Stimulated activated CD8-positive, alpha-beta memory T cell treated with anti-CD3 and anti-CD28 coated beads, Interleukin-4, amount 100 ng/mL, for 1 hour (primary cell): ENCODE measurements at places on chromosomes 2 and 18.

DNA sequence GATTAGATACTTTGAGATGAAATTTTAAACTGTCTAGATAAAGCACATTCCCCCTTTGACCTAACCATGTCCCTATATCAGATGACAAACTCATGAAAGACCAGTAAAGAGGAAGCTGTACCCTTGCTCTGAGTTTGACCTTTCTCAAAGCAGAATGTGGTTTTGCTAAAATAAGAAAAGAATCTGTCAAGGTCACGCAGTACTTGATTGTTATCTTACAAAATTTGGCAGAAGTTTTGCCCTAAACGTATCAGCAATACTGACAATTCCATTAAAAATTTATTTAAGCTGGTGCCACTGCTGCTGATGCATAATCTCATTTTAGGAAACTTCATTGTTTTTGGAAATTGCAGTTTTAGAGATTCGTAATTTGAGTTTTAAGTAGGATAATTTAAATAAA is 31.2 kb upstream of the GALM start:
- DNase-seq: no peak

DNA sequence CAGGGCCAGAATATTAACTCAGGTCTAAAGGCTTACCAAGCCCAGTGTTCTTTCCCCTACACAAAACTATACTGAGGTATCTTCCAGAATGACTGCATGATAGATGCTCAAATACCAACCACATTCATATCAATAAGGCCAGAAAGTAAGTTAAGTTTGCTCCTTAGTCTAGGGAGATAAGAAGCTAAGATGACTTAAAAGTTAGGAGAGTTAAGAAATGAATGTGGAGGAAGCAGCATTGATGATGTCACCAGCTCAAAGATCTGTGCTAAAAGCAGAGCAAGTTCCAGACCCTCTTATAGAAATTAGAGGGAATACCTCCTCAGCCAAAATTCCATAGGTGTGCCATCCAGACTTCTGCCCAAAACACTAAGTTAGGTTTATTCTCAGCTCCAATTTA is 6.1 kb downstream of the PPP4R1 start:
- DNase-seq: no peak

GRCh38 chr2:104889291-104889959 is 35.5 kb downstream of the POU3F3 start:
- no peak for DNase-seq

DNA sequence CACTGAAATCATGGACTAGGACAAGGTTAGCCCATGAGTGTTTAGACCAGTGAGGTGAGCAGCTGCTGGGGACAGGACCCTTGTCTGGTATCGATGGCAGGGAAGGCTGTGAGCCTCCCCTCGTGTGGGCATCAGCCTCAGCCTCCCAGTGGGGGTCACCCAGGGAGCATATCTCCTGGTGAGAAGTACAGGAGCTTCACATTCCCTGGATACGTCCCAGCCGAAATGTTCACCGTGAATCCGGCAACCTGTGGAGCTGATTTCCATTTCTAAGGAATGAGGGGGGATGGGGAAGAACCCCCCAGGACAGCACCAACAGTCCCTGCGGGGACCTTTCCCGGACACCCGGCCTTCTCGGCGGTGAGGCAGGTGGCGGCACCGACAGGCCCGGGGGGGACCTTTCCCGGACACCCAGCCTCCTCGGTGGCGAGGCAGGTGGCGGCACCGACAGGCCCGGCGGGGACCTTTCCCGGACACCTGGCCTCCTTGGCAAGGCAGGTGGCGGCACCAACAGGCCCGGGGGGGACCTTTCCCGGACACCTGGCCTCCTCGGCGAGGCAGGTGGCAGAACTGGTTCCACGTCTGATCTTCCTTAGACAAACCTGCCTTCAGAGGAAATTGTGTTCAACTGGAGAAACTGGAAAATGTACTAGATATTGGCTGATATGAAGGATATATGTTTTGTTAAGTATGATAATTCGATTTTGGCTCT is 21.2 kb downstream of the RTP5 start:
- no peak for DNase-seq

GRCh38 chr2:122098306-122098705 is 342.9 kb downstream of the TSN start:
- no peak for DNase-seq

GRCh38 chr18:71849407-71849806 is 694.7 kb downstream of the CBLN2 start:
- DNase-seq: no peak

DNA sequence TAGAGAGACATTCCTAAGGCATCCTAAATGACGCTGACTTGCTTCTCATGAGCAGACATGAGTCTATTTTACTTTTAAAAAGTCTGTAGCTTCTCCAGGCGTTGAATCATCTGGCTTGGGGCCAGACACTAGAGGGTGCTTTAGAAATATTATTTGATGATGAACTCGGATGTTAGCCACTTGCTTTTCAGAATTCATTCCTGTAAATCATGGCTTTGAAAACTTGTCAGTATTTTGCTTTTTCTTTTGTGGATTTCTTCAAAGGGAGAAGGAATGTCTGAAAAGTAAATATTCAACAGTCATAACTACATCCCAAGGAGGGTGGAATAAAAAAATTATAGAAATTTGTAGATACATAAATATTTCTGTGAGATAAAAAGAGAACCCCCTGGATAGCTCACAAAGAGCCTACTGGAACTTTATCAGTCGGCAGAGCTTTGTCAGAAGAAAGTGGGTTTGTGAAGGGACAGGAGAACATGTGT is 370.8 kb downstream of the OSR1 start:
- DNase-seq: no peak

DNA sequence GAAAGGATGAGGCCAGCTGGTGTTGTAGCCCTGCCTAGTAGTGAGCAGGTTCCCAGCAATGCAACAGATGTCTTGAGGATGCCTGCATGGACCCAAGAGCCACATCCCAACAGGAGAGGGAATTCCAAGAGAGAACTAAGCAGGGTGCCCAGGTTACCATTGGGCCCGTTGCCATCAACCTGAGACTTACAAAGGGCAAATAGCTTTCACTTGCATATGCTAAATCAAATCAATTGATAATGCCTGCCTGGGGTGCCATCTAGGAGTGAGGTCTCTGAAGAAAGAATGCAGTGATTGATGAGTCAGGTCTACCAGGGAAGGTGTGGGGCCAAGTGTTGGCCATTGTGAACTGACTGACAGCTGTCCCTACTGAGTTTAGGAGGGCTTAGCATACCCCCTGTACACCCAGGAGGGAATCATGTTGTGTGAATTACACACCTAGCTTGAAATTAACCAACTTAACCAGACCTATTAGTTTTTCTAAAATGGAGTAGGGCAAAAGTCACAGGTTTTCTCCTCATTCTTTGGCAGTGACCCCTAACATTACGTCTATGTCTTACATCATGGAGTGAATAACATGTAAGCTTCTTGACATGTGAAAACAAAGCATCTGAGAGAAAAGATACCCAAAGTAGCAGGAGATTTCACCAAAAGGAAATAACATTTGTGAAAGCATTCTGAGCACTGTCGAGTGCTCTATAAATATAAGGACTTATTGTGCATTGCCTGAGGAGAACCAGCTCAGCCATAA is 32.3 kb downstream of the FHOD3 start:
- DNase-seq: no peak

- DNase-seq: no peak
Measured at GRCh38 chr2:202269585-202269984, 4.0 kb downstream of the NOP58 start.

- no peak for DNase-seq
Measured at GRCh38 chr2:55965276-55965675, 41.7 kb upstream of the EFEMP1 start.

GRCh38 chr2:31238906-31239592 is 5.1 kb downstream of the EHD3 start:
- DNase-seq: no peak

GRCh38 chr18:48165111-48165866 is 234.8 kb upstream of the SMAD2 start:
- no peak for DNase-seq

GRCh38 chr18:37612524-37613252 is 47.1 kb upstream of the CELF4 start:
- no peak for DNase-seq

DNA sequence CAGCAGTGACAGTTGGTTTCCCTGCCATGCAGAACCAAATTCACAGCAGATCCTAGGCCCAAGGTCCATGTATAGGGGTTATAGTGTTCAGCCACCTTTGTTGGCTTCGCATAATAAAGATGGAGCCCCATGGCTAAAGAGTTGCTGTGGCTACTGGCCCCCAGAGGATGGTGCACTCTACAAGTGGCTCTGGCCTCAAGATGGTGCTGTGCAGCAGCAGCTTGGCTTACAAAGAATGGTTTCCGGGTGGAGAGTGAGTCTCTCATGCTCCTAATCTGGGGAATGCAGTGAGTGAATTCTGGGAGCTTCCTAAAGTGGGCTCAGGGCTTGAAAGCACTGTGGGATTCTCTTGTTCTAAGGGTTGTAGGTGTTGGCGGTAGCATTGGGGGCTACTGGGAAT is 1199.7 kb downstream of the CNTNAP5 start:
- no peak for DNase-seq

DNA sequence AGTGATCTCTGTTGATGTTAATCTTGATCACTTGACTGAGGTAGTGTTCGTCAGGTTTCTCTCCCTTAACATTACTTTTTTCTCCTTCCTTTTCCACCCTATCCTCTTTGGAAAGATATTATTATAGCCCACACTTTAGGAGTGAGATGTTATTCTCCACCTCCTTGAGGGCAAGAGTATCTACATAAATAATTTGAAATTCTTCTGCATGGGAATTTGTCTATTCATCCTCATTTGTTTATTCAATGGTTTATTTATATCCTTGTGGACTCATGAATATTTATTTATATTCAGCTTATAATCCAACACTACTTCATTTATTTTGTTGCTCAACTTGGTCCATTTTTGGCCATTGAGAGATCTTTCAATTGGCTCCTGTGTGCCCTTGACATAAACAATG is 750.4 kb downstream of the EPHA4 start:
- DNase-seq: no peak

GRCh38 chr2:15560140-15560987 is 770 bp downstream of the NBAS start:
- DNase-seq: no peak

DNA sequence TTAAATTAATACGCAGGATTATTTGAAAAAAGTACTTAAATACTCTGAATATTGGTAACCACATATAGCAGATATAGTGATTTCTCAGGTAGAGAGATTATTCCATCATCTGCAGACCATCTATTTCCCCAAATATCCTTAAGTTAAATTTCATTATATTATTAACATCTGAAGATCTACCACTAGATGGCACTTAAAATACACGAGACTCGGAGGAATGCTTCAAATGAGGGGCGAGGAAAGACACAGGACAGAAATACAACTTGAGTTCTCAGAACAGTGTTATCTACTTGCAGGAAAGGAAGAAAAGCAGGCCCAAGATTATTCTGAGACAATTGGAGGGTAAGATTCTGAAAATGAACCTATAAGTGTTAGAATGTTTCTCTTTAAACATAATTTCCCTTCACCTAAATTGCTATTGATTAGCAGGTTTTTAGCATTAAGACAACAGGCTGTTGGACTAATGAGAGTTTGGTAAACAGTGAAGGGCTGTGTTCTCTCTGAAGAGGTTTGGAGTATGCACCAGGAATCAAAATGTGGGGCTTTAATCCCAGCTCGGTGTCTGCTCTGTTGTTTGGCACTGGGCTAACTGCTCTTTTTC is 76.9 kb upstream of the GCFC2 start:
- no peak for DNase-seq

GRCh38 chr2:234211797-234212196 is 161.3 kb downstream of the SPP2 start:
- no peak for DNase-seq

DNA sequence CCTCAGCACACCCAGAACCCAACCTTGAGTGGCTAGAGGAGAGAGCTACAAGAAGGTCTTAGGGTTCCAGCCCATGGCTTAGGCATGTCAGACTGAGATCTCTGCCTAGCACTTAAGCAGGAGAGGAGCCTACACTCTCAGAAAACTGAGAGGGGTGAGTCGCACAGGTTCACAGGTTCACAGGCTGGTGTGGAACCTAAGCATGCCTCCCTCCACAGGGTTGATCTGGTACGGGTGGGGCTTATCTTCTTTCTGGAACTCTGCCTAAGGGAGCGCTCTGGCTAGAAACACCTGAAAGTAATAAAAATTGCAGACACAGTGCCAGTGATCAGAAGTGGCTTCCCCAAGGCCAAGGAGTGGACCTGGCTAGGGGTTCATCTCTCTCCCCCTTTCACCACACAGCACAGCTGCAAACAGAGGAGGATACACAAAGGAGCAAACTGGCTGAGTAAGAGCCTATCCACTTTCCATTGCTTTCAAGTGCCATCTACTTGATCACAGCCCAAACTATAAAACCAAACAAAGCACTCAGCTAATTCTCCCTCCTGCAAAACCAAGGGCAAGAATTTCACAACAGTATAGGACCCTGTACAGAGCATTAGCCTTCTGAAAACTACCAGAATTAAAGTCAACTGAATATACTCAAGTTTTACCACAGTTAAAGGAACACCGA is 481.9 kb upstream of the SETBP1 start:
- no peak for DNase-seq

DNA sequence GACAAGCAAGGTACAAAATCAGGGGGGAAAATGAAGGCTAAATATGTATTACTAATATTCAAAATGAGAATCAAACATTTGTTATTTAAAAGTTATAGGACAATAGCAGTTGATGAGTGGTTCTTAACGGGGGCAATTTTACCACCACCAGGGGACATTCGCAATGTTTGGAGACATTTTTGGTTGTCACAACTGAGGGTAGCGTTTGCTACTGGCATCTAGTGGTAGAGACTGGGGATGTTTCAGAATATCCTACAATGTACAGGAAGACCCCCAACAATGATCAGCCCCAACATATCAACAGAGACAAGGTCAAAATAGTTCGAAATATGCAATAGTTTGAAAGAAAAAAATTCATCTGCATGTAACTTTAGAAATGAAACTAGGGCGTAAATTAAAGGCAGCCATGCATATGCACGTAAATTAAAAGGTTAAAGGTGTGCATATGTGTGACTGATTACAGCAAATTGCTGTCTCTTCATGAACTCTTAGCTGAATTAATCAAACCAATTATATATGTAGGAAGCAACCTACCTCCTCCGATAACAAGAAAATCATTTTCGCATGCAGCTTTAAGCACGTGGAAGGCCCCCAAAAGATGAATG is 61.2 kb upstream of the CUL3 start:
- no peak for DNase-seq
